Activated naive CD4-positive, alpha-beta T cell treated with anti-CD3 and anti-CD28 coated beads for 36 hours (primary cell): ENCODE measurements at places on chromosomes 3 and 15. TPM values are rescaled to one million over a fixed set of nuclear protein-coding genes. Genes with fewer than 3 reads are reported as not detected.
A peak's percentile ranks its signal among the peaks of the same experiment; 100 is the strongest.

The DLEC1 gene
- 0.19 TPM for total RNA-seq

GRCh38 chr3:164418414-164418813 lies 659.9 kb downstream of the SI start:
- H3K27me3 ChIP-seq: no peaks in the 10 kb centered on the region
- H3K4me3 ChIP-seq: no peak overlapping the region
- H3K27ac ChIP-seq: no peak overlapping the region
- no peaks in the 10 kb centered on the region for H3K36me3 ChIP-seq

The OIP5 gene
- total RNA-seq: 9.5 TPM

- H3K27ac ChIP-seq: no peak overlapping the region
- no peaks in the 10 kb centered on the region for H3K4me1 ChIP-seq
- DNase-seq: no peak
- no peaks in the 10 kb centered on the region for H3K36me3 ChIP-seq
Observed at GRCh38 chr3:164465172-164465571, 613.1 kb downstream of the SI start.

DNA sequence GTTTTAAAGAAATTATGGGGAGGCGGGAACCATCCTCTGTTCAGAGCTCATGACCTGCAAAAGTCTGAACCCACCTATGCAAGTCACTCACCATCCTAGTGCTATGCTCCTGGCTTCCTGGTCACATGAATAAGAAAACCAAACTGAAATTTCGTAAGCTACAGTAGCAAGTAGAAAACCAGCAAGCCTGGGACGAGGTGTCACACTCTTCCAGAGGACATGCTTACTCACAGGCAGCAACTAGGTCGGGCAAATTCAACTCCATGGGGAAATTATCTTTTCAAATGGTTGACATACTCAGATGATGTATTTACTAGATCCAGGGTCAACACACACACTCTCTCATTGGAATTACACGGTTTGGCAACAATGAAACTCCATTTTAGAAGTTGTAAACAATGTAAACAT lies 31.3 kb downstream of the LDHAL6B start:
- H3K27me3 ChIP-seq: no peaks in the 10 kb centered on the region
- peaks cover 7% of the 10 kb centered on the region for H3K4me1 ChIP-seq
- H3K4me3 ChIP-seq: no peak overlapping the region
- H3K36me3 ChIP-seq: no peaks in the 10 kb centered on the region
- no peak for DNase-seq

GRCh38 chr3:10744098-10744465 lies 71.9 kb upstream of the SLC6A11 start:
- H3K27me3 ChIP-seq: peaks cover 10% of the 10 kb centered on the region
- peaks cover 1% of the 10 kb centered on the region for H3K4me1 ChIP-seq
- H3K4me3 ChIP-seq: no peak overlapping the region
- DNase-seq: peak; percentile 47
- H3K36me3 ChIP-seq: no peaks in the 10 kb centered on the region

- peaks cover 7% of the 10 kb centered on the region for H3K36me3 ChIP-seq
- no peak overlapping the region for H3K27ac ChIP-seq
- no peak for DNase-seq
- H3K4me3 ChIP-seq: no peak overlapping the region
Observed at GRCh38 chr15:28085489-28086174, 13.5 kb downstream of the OCA2 start.

The SKOR1 gene
- 0.15 TPM for total RNA-seq

DNA sequence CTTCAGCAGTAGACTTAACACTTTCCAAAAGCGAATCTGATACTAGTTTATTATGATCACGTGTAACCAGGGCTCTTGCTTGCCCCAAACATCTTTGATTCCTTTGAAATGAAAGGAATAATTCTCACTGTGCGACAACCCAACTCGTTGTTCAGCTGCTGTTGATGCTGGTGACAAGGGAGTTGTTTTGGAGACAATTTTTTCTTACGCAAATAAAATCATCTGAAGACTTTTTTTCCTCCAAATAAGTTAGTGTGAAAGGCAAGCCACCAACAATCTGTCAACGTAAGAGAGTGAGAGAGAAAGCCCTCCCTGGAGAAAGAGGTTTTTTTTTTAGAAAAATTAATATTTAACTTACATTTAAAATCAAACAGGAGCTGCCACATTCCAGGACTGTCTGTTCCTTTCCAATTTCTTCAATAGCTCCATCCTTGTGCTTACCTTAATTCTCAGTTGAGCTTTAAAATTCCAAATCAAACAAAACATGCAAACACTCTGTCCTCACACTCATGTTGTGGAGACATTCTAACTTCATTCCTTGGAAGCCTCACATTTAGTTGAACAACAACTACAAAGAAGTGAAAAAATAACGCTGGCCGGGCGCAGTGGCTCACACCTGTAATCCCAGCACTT lies 4.9 kb upstream of the P3H2 start:
- H3K4me1 ChIP-seq: no peaks in the 10 kb centered on the region
- no peaks in the 10 kb centered on the region for H3K36me3 ChIP-seq
- no peak overlapping the region for H3K4me3 ChIP-seq
- H3K27me3 ChIP-seq: peaks cover 27% of the 10 kb centered on the region
- no peak overlapping the region for H3K27ac ChIP-seq

- no peak for DNase-seq
- H3K36me3 ChIP-seq: no peaks in the 10 kb centered on the region
- no peaks in the 10 kb centered on the region for H3K4me1 ChIP-seq
- H3K27me3 ChIP-seq: no peaks in the 10 kb centered on the region
Observed at GRCh38 chr3:99765042-99765942, 52.4 kb upstream of the CMSS1 start.

The SNTN gene
- total RNA-seq: not detected

DNA sequence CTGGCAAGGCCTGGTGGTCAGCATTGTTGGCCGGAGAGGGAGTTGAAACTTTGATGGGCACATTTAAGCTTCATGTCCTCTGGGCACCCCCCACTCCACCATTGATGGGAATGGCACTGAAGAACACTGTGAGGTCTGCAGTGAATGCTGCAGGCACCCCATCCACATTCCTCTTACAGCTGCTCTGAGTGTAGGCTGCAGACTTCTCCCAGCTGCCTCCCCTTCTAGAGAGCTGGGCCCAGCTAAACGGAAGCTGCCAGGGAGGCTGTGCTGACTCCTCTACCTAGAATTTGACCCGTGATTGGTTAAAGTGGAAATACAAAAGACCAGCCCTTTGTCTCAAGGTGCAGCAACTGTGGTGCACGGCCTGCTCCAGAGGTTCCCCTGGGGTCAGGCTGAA lies 10.6 kb downstream of the TMEM158 start:
- H3K4me3 ChIP-seq: no peak overlapping the region
- no peak for DNase-seq
- H3K27me3 ChIP-seq: peaks cover 11% of the 10 kb centered on the region
- H3K36me3 ChIP-seq: no peaks in the 10 kb centered on the region
- H3K27ac ChIP-seq: no peak overlapping the region
- peaks cover 3% of the 10 kb centered on the region for H3K4me1 ChIP-seq

The DALRD3 gene
- total RNA-seq: 19.5 TPM

The ZKSCAN7 gene
- total RNA-seq: 1.7 TPM

DNA sequence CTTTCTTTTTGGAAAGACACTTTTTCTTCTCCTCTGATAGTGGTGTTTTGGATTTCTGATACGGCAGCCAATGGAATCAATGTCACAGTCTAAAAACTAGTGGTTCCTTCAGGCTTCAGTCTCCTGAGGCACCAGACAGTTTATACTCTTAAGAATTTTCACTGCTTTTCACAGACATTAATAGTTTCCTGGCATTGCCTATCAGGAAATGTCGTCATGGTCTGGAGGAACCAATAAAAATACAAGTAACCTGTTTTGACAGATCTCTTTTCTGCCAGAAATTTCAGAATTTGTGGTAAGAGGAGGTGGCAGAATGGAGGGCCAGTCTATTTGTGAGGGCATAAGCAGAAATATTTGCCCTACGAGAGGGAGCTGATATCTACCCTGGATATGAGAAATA lies 44.8 kb downstream of the FILIP1L start:
- H3K36me3 ChIP-seq: no peaks in the 10 kb centered on the region
- no peak overlapping the region for H3K27ac ChIP-seq
- H3K27me3 ChIP-seq: no peaks in the 10 kb centered on the region
- no peak for DNase-seq
- no peak overlapping the region for H3K4me3 ChIP-seq

DNA sequence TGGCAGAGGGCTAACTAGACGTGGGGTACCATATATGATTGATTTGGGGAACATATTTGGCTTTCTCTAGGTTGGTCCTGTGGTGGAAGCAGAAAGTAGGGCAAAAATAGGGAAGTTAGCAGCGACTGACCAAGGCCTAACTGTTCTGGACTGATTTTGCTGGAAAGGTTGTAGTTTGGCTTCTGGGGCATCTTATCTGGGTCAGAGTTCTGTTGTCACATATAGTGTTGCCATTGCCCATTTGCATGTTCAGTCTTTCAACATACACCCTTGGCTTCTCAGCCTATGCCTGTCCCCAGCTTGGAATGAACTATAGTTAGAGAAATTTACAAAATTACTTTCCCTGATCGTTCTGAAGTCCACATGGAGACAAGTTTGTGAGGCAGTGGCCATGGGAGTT lies 426.5 kb downstream of the TBC1D5 start:
- no peaks in the 10 kb centered on the region for H3K4me1 ChIP-seq
- H3K36me3 ChIP-seq: peaks cover 6% of the 10 kb centered on the region
- H3K27me3 ChIP-seq: no peaks in the 10 kb centered on the region
- no peak overlapping the region for H3K4me3 ChIP-seq
- H3K27ac ChIP-seq: no peak overlapping the region
- no peak for DNase-seq

DNA sequence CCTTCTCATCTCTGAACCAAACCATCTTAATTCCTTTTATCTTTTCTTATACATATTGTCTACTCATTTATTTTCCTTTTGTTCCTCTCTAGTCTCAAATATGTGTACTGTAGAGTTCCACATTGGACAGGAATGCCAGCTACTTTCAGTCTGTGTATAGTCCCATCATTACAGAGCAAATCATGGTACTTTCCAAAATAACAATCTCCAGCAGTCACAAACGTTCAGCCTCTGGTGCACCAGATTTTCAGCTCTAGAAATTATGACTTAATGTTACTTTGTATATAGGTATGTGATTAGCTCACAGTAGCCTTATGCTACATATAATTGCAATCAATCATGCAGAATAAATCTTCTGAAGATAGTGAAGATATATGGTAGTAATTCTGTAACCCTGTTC lies 32.5 kb upstream of the TM4SF4 start:
- no peaks in the 10 kb centered on the region for H3K4me1 ChIP-seq
- no peak overlapping the region for H3K27ac ChIP-seq
- no peaks in the 10 kb centered on the region for H3K36me3 ChIP-seq
- no peaks in the 10 kb centered on the region for H3K27me3 ChIP-seq

The CCDC51 gene
- 16.4 TPM for total RNA-seq

The RBM15B gene
- 13.5 TPM for total RNA-seq

- H3K27me3 ChIP-seq: no peaks in the 10 kb centered on the region
- peaks cover 14% of the 10 kb centered on the region for H3K36me3 ChIP-seq
- DNase-seq: peak; percentile 37
- H3K4me1 ChIP-seq: peaks cover 14% of the 10 kb centered on the region
Observed at GRCh38 chr15:34018021-34018645, 20.9 kb downstream of the AVEN start.

GRCh38 chr3:2097641-2098191 lies 950 bp upstream of the CNTN4 start:
- no peak for DNase-seq
- no peak overlapping the region for H3K27ac ChIP-seq
- peaks cover 53% of the 10 kb centered on the region for H3K27me3 ChIP-seq
- H3K4me1 ChIP-seq: peaks cover 13% of the 10 kb centered on the region
- no peaks in the 10 kb centered on the region for H3K36me3 ChIP-seq
- H3K4me3 ChIP-seq: no peak overlapping the region

The PTH1R gene
- not detected for total RNA-seq

- no peak overlapping the region for H3K4me3 ChIP-seq
- DNase-seq: peak; percentile 19
- H3K4me1 ChIP-seq: peaks cover 27% of the 10 kb centered on the region
- peak overlapping the region; percentile 30 for H3K27ac ChIP-seq
- H3K27me3 ChIP-seq: no peaks in the 10 kb centered on the region
- H3K36me3 ChIP-seq: peaks cover 17% of the 10 kb centered on the region
Observed at GRCh38 chr15:68208636-68209240, 3.6 kb upstream of the CALML4 start.

GRCh38 chr3:186979852-186980251 lies 49.5 kb downstream of the ST6GAL1 start:
- peaks cover 26% of the 10 kb centered on the region for H3K36me3 ChIP-seq
- H3K27ac ChIP-seq: no peak overlapping the region
- no peak for DNase-seq
- H3K4me1 ChIP-seq: peaks cover 5% of the 10 kb centered on the region
- H3K4me3 ChIP-seq: no peak overlapping the region

DNA sequence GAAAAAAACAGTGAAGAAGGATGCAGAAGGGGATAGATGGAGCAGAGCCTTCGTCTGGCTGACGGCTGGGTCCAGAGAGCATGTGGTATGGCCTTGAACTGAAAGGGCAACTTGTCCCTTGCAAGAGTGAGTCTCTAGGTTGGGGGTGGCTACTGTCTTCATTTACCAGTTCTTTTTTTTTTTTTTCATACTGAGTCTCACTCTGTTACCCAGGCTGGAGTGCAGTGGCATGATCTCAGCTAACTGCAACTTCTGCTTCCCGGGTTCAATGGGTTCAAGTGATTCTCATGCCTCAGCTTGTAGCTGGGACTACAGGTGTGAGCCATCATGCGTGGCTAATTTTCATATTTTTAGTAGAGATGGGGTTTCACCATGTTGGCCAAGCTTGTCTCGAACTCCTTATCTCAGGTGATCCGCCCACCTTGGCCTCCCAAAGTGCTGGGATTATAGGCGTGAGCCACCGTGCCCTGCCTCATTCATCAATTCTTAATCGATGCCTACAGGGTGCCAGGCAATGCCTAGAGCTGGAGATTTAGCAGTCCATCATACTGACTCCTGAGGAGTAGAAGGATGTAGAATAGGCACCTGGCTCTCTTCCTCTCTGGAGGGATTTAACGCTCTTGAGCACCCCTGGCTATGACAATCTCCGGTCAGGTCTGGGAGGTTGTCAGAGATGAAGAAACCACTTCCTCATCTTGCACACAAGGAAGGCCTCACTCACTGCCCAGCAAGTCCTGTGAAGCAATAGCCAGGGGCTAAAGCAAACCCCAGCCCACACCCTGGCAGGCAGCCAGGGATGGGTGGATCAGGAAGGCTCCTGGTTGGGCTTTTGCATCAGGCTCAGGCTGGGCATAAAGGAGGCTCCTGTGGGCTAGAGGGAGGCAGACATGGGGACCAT lies at the start of gene CAMP:
CAMP (plus strand) TSS at position 880 of the 898 bp plus-strand sequence; CDS start at position 897, 17 bp downstream.
- H3K4me3 ChIP-seq: no peak within 1 kb of the TSS
- no peaks in the 10 kb centered on the region for H3K36me3 ChIP-seq
- no peaks in the 10 kb centered on the region for H3K27me3 ChIP-seq
- no peak for DNase-seq

- peaks cover 66% of the 10 kb centered on the region for H3K4me1 ChIP-seq
- no peaks in the 10 kb centered on the region for H3K36me3 ChIP-seq
- peaks cover 2% of the 10 kb centered on the region for H3K27me3 ChIP-seq
Observed at GRCh38 chr15:70238917-70239316, 141.2 kb upstream of the TLE3 start.

The PIGZ gene
- total RNA-seq: 0.26 TPM
